Tibial nerve (tissue), 4 donors: ENCODE measurements at places on chromosomes 4 and X. TPM values are rescaled to one million over a fixed set of nuclear protein-coding genes. Genes with fewer than 3 reads are reported as not detected.

- H3K36me3 ChIP-seq = no peaks in the 10 kb centered on the region
- no peak overlapping the region for H3K27ac ChIP-seq
- peaks cover 6% of the 10 kb centered on the region for H3K4me1 ChIP-seq
These were observed 87.2 kb upstream of the TFDP3 start for GRCh38 chrX:133305348-133305747.

DNA sequence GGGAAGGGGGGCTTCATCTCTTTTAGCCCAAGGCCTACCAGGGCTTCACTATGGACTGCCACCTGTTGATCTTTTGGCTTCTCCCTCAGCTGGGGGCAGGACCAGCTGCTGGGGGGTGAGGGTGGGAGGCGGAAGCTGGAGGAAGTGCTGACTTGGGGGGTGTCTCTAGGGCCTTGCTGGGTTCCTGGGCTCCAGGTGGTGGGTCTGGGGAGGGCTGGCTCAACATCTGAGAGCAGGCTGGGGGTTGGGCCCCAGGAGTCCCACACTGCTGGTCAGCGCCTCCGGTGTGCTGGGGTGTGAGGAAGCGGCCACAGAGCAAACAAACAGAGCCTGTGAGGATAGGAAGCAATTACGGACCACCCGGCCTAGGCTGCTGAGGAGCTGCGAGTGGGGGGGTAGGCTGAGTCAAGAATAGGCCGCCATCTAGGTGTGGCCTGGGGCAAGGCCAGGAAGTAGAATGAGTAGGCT lies 85.7 kb downstream of the EFNB1 start:
- no peak for DNase-seq
- peaks cover 4% of the 10 kb centered on the region for H3K4me1 ChIP-seq
- H3K27ac ChIP-seq = no peak overlapping the region

GRCh38 chr4:22824091-22824490 lies 131.4 kb downstream of the GBA3 start:
- no peaks in the 10 kb centered on the region for H3K4me1 ChIP-seq
- H3K36me3 ChIP-seq = no peaks in the 10 kb centered on the region
- no peak overlapping the region for H3K4me3 ChIP-seq
- no peak overlapping the region for H3K27ac ChIP-seq
- no peaks in the 10 kb centered on the region for H3K27me3 ChIP-seq

The DIPK2B gene
- 25.3 TPM for total RNA-seq

The TRIM61 gene
- total RNA-seq = not detected

The FAM53A gene
- 33.7 TPM for total RNA-seq

The NPY1R gene
- 4.8 TPM for total RNA-seq
